Endodermal cell (in vitro differentiated cells): ENCODE measurements at places on chromosomes 7 and 10.
A peak's percentile ranks its signal among the peaks of the same experiment; 100 is the strongest.

DNA sequence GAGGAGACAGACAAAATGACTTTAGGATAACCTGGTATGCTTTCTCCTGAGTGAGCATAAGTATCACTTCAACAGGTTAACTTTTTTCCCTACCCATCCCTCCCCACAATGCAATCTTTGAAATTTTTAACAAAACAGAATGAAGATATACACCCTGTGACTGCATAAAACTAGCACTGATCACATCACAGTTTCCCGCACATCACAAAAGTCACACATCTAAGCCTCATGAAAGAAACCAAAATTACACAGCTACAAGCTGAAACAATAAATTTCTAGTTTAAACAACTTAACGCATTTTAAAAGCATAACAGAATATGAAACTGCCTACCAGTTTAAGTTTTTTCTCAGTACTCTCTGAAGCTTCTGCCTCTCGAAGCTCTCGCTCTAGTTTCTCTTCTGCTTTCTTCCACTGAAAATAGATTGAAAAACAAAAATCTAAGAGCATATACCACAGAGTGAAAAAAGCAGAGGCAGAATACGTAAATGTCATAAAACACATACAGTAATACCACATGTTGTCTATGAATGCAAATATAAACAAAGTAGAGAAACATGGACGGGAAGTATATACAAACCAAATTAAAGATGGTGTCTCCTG is 18.1 kb downstream of the NOC3L start:
- no peak for DNase-seq

DNA sequence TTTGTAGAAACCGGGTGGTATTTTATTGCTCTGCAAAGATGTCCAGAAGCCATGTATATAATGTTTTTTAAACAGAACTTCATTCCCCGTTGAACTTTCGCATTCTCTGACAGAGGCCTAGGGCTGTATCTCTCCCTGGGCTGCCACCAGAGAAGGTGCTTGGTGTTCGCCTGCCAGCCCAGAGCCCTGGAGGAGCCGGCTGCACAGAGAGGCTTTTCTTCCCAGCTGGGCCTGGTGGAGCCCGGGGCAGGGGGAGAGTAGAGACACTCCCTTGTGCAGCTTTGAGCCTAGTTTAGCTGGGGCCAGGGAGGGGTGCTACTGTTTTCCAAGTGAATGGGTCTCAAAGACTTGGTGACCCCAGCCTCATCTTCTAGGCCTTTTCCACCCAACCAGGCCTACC is 13.6 kb upstream of the TRIM8 start:
- DNase-seq = no peak

DNA sequence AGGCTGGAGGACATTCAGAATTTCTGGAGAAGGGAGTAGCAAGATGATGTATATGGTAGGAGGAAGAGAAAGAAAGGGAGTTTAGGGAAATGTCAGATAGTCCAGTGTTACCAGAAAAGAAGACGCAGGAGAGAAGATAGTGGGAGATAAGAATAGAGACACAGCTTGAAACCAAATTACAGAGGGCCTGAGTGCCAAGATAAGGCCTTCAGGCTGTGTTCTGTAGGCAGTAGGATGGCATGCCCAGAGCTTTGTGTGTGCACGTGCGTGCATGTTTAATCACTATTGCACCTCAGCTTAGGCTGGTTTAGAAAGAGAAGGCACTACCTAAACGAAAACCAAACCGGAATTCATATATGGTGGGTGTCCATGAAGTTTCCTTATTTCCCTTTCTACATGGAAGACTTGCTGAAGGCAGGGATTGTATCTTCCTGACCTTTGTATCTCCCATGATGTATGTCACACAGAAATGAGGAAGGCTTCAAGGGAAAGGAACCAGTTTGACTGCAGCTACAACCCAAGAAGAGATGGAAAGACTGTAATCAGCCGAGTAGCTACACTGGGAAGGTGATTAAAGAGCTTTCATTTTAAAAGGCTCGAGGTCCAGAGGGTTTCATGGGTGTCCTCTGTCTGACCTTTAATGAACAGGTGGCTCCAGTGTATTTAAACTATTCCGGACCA is 35.8 kb upstream of the BHLHA15 start:
- DNase-seq = no peak

DNA sequence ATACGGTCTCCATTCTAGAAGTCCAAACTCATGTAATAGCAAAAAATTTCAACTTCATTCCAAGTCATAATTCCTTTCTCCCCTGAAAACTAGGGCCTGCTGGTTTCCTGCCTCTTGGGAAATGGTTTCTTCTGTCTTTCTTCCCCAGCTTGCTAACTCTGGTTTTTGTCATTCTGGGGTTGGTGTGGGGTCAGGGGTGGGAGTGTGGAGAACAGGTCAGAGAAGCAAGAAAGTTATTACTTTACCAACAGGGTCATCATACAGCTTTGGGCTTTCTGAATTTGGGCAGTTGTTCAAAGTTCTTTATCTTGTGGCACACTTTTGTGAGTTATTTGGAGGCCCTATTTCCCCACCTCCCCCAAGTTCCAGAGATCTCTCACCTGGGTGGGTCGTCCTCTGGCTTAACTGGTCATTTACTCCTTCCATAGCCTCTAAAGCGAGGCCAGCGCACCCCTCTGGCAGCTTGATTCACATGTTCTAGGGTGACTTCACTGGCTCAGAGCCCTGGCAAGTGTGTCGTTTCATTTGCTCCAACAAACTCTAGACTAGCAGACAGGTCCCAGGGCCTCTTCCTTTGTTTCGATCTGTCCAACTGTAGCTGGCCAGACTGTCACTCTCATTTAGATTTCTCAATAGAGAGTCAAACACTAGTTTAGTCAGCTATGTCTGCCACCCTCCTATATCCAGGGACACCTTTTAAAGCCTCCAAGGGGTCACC is 161.2 kb downstream of the JCAD start:
- DNase-seq = no peak

- DNase-seq = no peak
Observed at GRCh38 chr7:131108212-131108940, 219.3 kb upstream of the MKLN1 start.

DNA sequence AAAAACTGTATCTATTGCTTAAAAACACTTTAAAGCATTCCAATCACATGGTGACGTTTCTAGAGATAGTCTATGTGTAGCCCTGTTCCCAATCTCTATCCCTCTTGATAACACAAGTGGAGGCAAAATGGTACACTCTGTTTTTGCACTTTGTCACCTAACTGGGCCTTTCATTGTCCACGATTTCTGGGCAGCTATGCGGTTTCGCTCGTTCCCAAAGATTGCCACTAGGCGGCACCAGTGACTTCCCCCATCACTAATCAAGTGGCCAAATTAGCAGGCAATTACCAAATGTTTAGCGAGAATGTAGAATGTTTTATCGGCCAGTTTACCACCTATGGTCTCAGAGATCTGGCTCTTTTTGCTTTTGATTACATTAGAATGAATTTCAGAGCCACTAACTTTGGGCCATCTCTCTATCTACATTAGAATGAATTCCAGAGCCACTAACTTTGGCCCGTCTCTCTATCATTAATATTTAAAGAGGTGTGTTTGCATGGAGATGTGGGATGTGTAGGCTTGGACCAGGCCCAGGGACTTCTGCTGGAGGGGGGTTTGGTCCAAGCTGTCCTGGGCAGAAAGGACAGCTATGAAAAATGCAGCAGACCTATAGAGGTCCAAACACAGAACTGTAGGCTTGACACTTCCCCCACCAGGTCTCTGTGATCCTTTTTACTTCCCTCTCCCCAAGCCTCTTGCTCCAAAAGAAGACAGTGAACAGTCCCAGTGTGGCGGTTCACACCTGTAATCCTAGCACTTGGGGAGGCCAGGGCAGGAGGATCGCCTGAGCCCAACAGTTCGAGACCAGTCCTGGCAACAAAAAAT is 90.1 kb downstream of the EPC1 start:
- DNase-seq = peak; percentile 90

DNA sequence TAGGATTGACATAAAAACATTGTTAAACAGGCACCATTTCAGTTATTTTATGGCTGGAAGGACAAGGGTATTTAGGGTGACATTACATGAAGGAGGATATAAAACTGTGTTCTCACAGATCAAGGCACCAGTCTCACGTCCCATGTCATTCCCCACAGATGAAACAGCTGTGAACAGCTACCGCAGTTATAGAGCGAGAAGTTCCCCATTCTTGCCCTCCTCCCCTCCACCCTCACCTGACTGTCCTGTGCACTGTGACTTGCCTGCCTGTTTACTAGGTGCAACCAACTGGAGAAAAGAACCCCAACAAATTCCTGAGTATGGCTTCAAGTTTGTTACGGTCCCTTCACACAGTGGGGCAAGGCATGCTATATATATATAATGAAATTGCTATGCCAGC is 141.6 kb downstream of the SND1 start:
- no peak for DNase-seq

GRCh38 chr7:85775431-85775830 is 588.6 kb upstream of the SEMA3D start:
- DNase-seq = no peak

GRCh38 chr7:47640265-47640664 is 58.4 kb upstream of the TNS3 start:
- no peak for DNase-seq

DNA sequence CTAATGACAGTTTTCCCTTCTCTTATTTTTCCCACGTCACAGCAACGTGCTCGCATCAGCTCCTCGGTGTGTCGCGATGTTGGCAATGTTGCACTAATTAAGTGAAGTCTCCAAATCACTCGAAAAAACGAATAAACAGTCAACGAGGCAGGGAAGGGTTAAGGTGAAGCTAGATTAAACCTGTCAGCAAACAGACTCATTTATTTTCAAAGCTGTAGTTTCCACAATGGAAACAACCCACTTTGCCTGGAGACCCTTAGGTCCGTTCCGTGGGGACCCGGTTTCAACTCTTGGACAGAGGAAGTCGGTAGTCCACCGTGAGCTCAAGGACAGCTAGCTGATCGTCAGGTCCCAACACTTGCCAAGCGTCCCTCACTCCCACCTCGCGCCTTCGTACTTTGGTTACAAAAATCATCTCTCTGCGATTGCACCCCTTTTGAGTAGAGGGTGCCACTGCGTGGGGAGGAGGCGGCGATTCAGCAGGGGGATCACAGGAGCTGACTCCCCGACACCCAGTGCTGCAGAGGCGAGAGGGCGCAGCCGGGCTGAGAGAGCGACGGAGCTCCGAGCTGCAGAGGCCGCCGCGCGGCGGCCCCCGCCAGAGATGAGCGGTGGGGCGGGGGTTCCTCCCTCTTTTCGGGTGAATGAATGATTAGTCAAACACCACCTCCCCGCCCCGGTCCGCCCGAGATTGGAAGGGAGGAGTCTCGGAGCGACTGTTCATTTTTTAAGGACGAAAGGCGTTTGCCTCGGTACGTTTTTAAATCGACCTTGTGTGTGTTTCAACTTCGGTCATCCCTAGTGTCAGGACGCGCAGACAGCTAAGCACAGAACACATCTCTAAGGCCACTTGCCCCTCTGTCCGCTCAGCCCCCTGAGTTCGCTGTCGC is 1.3 kb upstream of the BMPER start:
- peak; percentile 84 for DNase-seq
